ENCODE measurements at places on chromosomes 5 and 9. TPM values are rescaled to one million over a fixed set of nuclear protein-coding genes. Genes with fewer than 3 reads are reported as not detected.
A peak's percentile ranks its signal among the peaks of the same experiment; 100 is the strongest.

GRCh38 chr5:96537386-96537785 lies 104.3 kb upstream of the PCSK1 start:
- DNase-seq, result peak; percentile 38

- DNase-seq, result no peak
These were observed 1.2 kb downstream of the GOLPH3 start for GRCh38 chr5:32172923-32173266.

DNA sequence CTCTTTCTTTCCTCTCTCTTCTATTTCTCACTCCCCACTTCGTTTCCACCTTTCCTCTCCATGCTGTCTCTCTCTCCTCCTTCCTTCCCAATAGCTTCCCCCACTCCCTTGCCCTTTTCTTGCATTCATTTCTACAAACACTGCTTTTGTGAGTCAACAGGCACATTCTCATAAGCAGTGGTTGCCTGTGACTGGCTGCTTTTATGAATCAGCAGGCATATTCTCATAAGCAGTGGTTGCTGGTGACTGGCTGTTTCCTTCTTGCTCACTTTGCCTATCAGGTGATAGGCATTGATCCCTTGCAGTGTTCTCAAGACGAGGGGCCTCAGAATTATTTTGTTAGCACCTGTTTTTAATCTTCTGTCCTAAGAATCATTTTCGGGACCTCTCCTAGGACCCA lies 116.1 kb upstream of the ACTBL2 start:
- peak; percentile 81 for DNase-seq

The TMC1 gene
- 0.15 TPM for total RNA-seq

DNA sequence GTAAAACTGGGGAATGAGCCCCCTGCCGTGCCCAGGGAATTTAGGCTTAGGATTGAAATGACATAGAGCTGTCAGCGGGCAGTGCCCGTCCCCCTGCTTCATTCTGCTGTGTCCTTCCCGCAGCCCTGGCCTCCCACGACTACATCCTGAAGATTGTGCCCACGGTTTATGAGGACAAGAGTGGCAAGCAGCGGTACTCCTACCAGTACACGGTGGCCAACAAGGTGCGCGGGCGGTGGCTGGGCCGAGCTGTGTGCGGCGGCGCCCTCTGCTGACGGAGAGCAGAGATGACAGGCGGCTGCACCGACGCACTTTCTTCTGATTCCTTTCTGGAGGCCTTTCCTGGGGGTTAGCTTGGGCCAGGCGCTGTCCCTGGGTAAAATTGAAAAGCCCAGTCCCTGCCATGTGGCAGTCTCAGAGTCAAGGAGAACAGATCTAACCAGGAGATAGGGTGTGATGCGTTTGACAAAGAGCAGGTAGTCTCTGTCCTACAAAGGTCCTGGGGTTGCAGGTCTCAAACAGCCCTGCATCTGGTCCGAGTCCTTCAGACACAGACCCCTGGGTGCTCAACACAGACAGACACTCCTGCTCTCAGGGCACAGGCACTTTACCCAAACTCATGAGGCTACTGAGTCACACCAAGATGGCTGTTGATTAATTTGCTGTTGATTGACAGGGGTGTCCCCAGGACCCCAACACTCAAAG lies 26.8 kb upstream of the RPL26L1 start:
- peak; percentile 43 for DNase-seq

GRCh38 chr5:101393795-101394450 lies 490.8 kb upstream of the ST8SIA4 start:
- no peak for DNase-seq

- DNase-seq, result peak; percentile 46
These were observed 154.9 kb upstream of the VLDLR start for GRCh38 chr9:2466703-2467102.

The PLAC8L1 gene
- total RNA-seq, result not detected

- no peak for DNase-seq
These were observed 257.7 kb downstream of the MCTP1 start for GRCh38 chr5:95027151-95027721.

- DNase-seq, result no peak
These were observed 35.1 kb upstream of the NDFIP1 start for GRCh38 chr5:142073362-142073988.

DNA sequence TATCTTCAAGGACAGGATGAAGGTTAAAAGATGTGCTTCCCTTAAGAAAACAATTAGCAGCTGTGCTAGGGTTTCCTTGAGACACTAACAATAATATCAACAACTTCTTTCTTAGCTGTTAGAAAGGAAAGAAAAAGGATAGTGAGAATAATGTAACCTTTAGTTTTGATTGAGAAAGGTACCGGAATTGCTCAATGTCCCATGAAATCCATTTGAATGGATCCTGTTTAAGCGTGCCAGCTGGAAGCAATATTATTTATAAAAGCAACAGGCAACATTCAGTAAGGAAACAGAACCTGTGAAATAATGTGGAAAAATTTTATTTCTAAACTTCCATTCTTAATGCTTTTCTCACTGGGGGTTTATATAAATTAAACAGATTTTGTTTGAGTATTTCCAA lies 120.9 kb downstream of the CCDC192 start:
- no peak for DNase-seq

- peak; percentile 75 for DNase-seq
These were observed 4.4 kb downstream of the RIMOC1 start for GRCh38 chr5:41908374-41909079.

DNA sequence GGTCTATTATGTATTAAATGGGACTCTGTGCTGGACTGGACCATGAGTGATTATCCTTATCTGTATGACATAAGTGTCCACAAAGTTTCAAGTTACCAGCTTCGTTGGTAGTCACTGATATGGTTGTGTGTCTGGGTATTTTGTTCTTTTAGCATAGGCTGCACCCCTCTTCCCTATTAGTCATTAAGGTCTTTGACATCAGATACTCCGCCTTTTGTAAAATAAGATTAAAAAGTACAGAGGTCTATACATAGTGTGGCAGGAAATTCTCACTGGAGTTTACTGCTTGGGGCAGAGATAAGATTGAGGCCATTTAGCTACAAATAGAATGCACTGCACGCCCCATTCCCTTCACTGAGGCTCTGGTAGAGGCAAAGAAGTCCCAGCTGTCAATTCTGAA lies 99.4 kb downstream of the TMEM215 start:
- no peak for DNase-seq

DNA sequence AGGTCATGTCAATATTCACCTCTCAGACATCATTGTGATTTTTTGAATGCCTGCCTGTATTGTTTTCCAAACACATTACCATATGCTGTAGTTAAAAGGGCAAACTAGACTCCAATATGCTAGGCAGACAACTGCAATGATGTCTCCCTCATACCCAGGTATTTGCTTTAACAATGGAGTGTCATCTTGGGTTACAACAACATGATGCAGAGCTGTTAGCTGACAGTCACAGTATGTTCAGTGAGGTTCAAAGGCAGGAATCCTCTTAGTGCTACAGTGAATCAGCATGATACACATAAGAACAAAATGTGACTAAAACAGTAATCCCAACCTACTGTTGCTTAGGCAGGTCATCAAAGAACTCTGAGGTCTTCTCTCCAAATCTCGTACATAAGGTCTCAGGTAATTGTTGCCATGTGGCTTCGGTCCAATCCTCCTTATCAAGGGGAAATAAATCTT lies 24.0 kb downstream of the OR1J1 start:
- DNase-seq, result no peak

GRCh38 chr9:4572184-4572826 lies 82.0 kb downstream of the SLC1A1 start:
- DNase-seq, result no peak

The PCSK5 gene
- 57.4 TPM for total RNA-seq

GRCh38 chr5:5461012-5461411 lies 38.5 kb downstream of the ICE1 start:
- no peak for DNase-seq

The GPX3 gene
- 102 TPM for total RNA-seq

The C6 gene
- total RNA-seq, result not detected

- DNase-seq, result no peak
These were observed 32.1 kb downstream of the HSPA4 start for GRCh38 chr5:133083901-133084300.

DNA sequence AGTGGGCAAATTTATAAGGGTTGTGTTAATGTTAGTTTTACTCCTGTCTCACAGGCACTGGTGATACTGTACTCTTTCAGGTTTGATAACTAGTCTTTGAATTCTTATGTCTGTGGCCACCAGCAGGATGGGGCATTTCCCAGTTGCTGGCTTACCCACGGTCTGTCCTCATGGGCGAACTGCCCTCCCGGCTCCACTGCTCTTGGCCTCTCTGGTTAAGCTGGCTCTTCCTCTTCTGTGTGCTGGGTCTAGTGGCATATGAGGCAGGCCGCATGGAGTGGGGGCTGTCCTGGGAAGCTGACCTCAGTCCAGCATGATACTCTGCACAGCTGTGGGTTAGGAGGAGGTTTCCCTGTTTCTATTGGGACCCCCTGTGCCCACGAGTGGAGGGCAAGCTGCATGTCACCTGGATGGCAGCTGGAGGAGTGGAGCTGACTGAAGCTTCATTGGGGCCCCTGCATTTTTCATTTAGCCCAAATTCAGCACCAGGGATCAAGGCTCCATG lies 19.5 kb downstream of the PHF2 start:
- no peak for DNase-seq

DNA sequence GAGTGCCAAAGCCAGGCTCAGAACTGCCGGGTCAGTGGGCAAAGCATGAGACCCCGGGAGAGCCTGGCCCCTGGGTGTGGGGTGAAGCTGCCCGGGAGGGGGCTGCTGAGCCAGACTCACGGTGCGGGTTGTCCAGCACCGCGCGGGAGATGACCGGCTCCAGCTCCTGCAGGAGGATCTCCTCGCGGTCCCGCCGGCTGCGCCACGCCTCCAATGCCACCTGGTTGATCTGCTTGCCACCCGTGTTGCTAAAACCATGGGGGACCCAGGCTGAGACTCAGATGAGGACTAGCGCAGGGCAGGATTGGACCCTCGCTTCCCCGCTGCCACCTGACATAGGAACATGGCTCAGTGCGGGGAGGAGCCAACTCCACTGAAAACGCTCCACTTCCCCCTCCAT lies 2.6 kb downstream of the TOR2A start:
- no peak for DNase-seq

The ARL14EPL gene
- total RNA-seq, result not detected

- peak; percentile 85 for DNase-seq
These were observed 60.0 kb upstream of the TYRP1 start for GRCh38 chr9:12633016-12633765.

The FBP2 gene
- not detected for total RNA-seq

The SPAAR gene
- total RNA-seq, result not detected

GRCh38 chr9:35579130-35579529 lies 25.9 kb upstream of the TESK1 start:
- DNase-seq, result peak; percentile 15

The CDX1 gene
- not detected for total RNA-seq

The ANKRD20A1 gene
- total RNA-seq, result not detected

The FAM169A gene
- 6.9 TPM for total RNA-seq

- DNase-seq, result peak; percentile 64
These were observed 111.1 kb downstream of the ARRDC3 start for GRCh38 chr5:91271999-91272398.

The PCDHB9 gene
- 0.17 TPM for total RNA-seq

DNA sequence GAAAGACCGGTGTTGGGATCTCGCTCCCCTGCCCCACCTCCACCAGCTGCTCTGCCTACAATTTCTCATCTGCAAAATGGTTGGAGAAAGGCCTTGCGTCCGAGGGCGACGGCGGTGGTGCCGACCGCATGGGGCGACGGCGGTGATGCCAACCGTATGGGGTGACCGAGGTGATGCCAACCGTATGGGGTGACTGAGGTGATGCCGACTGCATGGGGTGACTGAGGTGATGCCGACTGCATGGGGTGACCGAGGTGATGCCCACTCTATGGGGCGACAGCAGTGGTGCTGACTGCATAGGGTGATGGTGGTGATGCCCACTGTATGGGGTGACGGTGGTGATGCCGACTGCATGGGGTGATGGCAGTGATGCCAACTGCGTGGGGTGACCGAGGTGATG lies 171.0 kb downstream of the OLFM1 start:
- DNase-seq, result no peak

The KCNN2 gene
- not detected for total RNA-seq

- DNase-seq, result no peak
These were observed 202.9 kb downstream of the SGCD start for GRCh38 chr5:156529892-156530291.

Measured in renal cortical epithelial cell (primary cell).